ENCODE measurements at places on chromosomes 2 and 18.
A peak's percentile ranks its signal among the peaks of the same experiment; 100 is the strongest.

GRCh38 chr18:41324020-41324791 is 630.8 kb upstream of the PIK3C3 start:
- DNase-seq, result no peak

DNA sequence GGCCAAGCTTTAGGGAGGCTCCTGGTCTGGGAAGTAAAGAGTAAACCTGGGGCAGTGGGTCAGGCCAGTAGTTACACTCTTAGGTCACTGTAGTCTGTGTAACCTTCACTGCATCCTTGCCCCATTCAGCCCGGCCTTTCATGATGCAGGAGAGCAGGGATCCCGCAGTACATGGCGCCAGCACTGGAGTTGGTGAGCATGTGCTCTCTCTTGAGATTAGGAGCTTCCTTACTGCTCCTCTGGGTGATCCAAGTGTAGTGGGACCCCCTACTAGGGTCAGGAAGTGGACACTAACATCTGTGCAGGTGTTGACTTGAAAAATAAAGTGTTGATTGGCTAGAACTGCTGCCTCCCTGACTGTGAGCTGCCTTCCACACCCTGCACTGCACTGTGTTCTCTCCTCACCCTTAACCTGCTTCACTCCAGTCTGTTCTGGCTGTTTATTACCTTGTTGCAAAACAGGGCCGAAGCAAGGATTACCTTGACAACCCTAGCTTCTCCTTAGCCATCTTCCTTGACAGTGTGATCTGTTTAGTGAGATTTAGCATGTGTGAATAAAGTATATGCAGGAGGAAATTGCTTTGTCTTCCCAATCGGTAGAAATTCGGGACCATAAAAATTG is 5.2 kb downstream of the RETREG2 start:
- no peak for DNase-seq

DNA sequence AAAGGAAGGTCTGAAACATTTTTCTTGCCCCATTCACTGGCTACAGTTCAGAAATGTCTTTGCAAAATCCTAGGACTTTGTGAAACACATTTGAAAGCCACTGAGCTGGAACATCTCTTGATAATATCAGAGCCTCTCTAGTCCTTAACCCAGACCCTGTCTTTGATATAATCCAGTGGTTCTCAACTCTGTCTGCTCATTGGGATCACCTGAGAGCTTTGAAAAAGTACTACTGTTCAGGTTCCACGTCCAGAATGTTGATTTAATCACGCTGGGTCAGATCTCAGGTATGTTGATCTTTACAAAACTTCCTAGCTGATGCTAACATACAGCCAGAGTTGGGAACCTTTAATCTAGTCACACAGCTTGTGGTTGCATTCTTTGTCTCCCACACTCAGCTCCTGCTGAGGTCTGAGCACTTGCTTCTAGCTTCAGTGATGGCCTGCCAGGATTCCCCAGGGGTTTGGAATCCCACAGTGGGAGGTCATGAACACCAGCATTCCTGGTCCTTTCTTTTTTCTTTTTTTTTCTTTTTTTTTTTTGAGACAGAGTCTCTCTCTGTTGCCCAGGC is 262.7 kb downstream of the SETBP1 start:
- DNase-seq, result no peak

DNA sequence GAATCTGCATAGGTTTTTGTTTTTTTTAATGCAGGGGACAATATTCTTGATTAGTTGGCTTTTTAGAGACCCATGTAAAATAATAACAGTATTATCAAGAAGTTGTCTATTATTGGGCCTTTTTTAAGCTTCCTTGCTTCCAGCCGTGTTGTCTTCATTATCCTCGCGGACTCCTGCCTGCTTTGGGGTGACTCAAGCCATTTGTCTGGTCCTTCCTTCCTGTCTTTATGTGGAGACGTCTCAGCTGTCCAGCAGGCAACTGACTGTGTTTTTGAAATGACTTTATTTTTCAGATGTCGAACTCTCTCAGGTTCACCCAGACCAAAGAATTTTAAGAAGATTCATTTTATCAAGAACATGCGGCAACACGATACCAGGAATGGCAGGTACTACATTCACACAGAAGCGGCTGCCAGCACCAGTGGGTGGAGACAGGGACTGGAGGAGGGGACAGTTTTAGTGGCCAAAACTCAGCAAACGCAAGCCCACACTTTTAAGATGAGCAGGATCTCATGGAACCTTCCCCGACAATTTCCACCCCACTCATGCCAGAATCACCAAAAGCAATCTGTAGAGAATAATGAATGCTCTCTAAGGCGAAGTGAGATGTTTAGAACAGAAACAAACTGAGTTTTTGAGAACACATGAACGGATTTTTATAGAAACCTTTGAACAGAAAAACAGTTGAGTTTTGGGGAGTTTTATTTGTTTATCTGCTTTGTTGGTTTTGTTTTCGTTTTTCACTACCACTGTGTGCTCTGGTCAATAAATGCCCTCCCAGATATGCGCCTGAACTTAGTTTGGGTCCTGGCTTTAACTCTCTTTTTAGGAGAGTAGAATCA is 59.1 kb downstream of the CABLES1 start:
- DNase-seq, result no peak

DNA sequence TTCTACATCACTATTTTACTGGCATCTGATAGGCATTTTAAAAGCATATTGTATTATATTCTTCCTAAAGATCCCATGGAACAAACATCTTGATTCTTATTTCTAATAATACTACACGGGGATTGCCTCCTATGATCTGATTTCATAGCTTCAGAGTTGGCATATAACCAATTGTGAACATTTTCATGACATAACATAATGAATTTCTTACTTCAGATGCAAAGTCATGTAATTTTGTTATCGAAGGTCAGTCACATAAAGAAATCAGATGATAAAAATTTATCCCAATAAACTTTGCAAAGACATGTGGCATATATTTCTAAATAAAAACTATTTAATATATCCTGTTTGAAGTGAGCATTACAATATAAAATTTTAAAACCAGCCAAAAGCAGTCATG is 93.3 kb downstream of the COL5A2 start:
- no peak for DNase-seq

DNA sequence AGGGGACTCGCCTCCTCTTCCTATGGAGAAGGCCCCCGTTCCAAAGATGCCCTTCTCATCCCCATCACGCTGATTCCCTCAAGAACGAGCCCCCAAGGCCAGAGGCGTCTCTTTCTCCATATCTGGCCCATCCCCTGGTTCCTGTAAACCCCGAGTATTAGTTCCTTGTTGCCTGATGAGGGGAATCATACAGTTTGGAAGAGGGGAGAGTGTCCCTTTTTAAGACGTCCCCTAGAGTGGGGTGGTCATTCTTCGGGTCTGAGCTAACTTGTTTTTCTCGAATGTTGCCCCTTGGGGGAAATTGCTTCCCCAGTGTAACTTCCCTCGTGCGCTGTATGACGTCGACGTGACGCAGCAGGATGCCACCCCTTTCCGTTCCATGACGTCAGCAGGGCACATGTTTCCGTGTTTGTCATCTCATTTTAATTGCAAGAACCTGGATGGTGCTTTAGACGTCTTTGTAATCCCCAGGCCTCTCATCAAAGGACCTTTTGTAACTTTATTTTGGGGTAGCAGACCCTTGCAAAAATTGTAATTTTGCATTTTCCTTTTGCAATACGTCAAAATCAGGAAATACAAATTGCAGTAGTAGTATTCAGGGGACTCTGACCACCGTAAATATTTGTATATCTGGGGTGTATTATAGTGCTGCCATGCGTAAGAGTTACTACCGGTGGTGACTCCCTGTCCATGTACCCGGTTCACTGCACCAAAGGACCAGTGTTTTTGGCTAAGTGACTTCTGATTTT is 569 bp downstream of the BABAM2 start:
- peak; percentile 51 for DNase-seq

- no peak for DNase-seq
Observed at GRCh38 chr2:47767497-47767844, 15.5 kb upstream of the MSH6 start.

DNA sequence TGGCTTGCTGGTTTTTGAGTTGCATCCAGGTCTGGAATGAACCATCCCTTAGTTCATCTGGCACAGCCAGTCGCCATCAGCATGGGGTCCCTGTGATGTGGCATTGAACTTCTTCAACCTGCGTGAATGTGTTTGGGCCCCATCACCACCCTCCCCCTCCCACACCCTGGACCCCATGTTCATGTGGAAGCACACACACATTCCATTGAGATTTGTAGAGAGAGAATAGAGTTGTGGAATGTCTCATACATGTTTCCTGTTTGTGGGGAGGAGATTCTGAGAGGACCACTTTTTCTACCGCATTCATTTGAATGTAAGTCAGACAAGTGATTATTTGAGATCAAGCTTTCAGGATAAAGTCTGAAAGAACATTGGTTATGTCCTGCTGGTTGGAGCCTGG is 117.6 kb upstream of the EML6 start:
- DNase-seq, result no peak

DNA sequence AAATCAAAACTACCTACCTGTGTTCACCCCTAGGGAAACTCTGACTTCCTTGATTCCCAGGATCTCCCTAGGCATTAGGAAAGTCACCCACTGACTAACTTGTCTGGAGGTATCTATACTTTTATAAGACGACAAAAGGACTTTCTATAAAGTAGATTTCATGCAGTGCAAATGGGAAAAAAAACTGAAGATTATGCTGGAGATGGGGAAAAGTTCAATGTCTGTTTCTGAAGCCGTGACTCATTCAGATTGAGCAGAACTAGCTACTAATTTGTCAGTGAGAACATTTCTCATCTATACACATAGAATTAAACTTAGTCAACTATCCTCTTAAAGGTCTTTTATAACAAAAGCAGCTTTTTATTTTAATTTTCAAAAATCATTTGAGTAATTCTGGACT is 6.0 kb downstream of the SEPTIN10 start:
- DNase-seq, result no peak

- no peak for DNase-seq
Observed at GRCh38 chr2:181911830-181912229, 20.3 kb downstream of the ITPRID2 start.

- no peak for DNase-seq
Observed at GRCh38 chr2:32838418-32838817, 108.3 kb upstream of the LTBP1 start.

Measured in C1 segment of cervical spinal cord (tissue), 14 donors.